ENCODE measurements at places on chromosomes 12 and 14.

GRCh38 chr14:20587489-20588154 lies at the start of gene RNASE11:
Gene RNASE11 (minus strand): TSS chr14:20588001.
- no peak for DNase-seq

DNA sequence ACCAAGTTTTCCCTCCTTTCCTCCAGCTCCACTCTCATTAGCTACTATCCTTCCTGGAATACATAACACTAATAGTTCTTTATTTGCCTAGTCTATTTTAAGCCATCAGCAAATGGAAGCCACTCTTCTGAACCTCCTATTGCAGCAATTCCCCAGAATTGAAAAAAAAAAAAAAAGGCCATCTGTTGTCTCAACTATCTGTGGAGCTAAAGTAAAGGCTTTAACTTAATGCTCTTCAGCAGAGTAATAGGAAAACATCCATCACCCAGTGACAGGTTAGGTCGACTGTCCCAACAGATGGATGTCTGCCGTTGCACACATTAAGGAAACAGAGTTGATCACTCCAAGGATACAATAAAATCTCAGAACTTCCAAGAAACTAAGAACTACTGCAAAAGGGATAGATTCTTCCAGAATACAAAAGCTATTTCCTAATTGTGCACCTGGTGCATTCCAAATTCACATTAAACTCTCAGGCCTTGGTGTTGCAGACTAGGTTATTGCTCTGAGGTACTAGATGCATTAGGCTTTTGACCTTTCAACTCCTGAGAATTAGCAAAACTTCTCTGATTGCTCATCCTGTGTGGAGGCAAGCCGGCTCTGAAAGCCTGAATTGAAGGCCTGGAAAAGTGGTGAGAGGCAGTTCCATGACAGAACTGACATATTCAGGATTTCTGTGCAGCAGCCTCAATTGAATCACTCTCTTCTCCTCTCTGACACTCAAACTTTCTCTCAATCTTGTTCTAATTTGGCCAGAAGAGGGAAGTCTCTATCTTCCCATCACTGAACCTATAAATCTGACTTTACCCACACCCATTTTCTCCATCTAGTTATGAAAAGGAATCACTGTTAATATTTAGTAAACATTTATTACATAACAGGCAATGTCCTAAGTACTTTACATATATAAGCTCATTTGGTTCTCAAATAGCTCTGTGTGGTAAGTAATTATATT lies 238.4 kb upstream of the HMGA2 start:
- DNase-seq: no peak

DNA sequence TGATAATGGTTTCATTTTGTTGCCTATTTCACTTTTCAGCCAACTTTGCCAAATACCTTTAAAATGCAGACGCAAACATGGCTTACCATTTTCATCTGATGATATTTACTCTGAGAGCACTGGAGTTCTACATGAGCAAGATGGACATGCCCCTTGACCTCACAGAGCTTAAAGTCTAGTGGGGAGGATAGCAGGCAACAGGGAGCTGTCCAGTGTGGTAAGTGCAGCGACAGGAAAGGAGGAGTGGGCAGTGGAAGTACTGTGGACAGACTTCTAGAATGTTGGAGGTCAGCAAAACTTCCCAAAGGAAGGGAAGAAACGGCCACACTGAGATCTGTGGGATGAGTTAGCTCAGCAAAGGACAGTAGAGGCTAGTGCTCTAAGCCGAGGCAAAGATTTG lies 25.3 kb downstream of the LRIG3 start:
- DNase-seq: no peak

- no peak for DNase-seq
Observed at GRCh38 chr12:64701283-64701682, 57.9 kb downstream of the GNS start.

Measured in AG20443 (cell line).